ENCODE measurements at places on chromosomes 2 and 18. TPM values are rescaled to one million over a fixed set of nuclear protein-coding genes. Genes with fewer than 3 reads are reported as not detected.

ATP8B1 gene
- 21.5 TPM for total RNA-seq

CRYGD gene
- not detected for total RNA-seq

NCKAP1 gene
- 55.3 TPM for total RNA-seq

- no peak for DNase-seq
Measured at GRCh38 chr2:111019381-111019780, 101.3 kb upstream of the BCL2L11 start.

DNA sequence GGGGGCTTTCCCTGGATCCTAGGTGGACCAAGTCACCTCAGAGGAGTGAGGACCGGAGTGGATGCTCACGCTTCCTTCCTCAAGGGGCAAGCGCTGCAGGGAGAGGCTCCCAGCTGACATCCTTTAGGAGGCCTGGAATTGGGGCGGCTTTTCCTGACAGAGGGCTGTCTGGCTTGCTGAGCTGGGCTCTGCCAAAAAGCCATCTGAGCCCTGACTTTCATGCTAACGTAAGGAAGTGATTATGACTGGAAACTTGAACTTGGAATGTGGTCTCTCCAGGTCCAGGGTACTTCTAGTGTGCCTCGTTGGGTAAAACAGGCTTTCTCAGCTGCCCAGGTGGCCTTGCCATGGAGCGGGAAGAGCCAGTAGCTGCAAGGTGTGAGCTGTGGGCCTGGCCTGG, 268.3 kb upstream of the SPRED2 start:
- no peak for DNase-seq

DNA sequence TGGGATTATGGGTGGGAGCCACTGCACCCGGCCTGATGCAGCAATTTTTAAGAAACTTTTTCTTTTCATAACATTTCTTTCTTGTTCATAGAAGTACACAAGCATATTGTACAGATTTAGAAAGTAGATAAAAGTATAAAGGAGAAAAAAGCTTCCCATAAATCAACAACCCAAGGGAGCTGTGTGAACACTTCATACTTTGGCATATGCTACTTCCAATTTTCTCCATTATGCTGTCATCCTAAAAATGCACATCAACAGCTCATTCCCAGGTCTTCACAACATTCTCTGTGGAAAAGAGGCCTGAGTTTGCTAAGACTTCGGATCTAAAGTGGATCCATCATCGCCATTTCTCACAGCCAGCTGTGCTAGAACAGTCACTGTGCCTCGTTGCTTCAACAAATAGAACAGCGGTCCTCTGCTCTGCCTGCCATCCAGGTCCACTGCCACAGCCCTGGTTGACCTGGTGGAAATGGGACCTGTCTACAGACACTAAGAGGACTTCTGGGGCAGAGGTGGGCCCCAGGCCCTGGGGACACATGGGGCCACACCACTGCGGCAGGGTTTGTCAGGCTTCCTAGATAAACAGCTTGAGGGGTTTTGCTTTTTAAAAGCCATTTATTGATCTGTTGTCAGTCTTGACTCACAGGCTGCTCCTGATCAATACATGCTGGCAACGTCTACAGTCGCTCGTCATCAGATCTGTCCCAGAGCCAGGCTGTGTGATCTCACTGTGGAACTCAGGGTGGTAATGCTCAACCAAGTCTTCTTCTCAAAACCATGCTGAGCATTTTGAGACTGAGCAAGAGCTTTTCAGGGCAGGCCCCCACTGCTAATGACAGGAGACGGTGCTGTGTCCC, 72.7 kb upstream of the MGAT4A start:
- DNase-seq: no peak

GRCh38 chr2:170972296-170973224, 43.5 kb downstream of the GORASP2 start:
- no peak for DNase-seq
